ENCODE measurements at places on chromosomes 4 and X.

- peak; percentile 12 for DNase-seq
Observed at GRCh38 chrX:133323431-133323830, 91.9 kb downstream of the GPC4 start.

GRCh38 chrX:68199062-68199848 lies 234.0 kb downstream of the OPHN1 start:
- DNase-seq, result no peak

- no peak for DNase-seq
Observed at GRCh38 chrX:112688242-112688641, 8.5 kb upstream of the LHFPL1 start.

DNA sequence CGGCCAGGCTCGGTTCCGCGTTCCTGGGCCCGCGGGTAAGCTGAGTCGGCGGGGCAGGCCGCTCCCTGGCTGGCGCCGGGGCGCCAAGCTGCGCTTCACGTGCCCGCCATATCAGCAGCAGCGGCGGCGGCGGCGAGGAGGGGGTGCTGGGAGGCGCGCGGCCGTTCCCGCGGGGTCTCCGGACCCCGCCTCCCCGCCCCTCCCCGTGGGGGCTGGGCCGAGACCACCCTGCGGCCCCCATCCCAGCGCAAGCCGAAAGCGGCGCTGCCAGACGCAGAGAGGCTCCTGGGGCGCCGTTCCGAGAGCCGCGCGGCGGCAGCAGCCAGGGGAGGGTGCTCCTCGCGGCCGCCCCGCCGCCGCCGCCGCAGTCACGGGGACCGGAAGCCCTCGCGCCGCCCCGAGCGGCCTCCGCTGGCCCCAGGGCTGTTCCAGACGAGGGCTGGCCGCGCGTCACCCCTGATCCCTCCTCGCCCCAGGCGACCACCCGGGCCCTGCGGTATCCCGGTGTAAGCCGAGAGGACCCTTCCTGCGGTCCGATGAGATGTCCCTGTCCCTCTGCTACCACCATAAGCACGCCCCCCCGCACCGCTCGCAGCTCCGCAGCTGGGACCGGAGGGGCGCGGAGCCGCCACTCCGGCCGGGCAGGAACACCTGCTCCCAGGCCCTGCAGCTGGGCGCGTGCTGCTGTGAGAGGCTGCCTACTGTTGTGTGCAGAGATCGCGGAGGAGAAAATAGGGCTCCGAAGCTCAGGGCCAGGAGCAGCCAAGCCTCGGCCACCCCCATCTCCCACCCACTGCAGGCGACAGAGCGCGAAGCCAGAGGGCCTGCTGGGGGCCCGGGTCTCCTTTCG lies 7.5 kb upstream of the BCOR start:
- no peak for DNase-seq

- DNase-seq, result no peak
Observed at GRCh38 chrX:47169726-47170515, 23.7 kb upstream of the UBA1 start.

DNA sequence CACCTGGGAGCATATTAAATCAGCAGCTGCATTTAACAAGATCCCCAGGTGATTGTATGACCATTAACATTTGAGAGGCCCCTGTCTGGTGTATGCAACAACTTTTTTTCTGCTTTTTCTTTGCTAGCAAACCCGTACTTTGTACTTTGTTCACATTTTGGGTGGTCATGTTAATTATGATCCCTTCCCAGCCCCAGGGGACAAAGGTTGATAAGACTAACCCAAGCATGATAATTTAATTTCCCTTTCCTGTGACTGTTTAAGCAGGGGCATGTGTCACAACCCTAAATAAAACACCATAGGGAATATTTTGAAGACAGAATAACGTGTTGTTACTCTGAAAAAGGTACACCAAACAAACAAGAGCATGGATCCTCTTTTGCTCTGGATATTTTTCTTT lies 332.0 kb downstream of the PCDH18 start:
- no peak for DNase-seq

DNA sequence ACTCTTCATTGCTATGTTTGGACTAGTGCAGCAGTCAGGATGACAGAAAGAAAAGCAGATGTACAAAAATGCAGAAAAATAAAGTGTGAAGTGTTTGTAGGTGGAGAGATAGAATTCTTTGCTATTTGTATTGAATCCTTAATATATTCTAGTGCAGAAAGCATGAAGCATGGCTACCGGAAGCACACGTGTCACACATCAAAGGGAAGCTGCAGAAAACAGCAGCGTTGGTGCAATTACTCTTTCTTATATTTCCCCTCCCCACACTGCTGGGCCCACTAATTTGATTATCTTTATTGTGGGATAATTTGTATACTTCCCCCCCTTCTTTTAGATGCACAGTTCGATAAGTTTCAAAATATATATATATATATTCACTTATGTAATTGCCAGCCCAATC lies 35.9 kb upstream of the TAPT1 start:
- DNase-seq, result no peak

- DNase-seq, result no peak
Observed at GRCh38 chr4:176123710-176124407, 58.2 kb downstream of the WDR17 start.

GRCh38 chrX:112751076-112751475 lies 71.3 kb upstream of the LHFPL1 start:
- DNase-seq, result no peak

- DNase-seq, result no peak
Observed at GRCh38 chr4:134529629-134530028, 328.0 kb upstream of the PABPC4L start.

DNA sequence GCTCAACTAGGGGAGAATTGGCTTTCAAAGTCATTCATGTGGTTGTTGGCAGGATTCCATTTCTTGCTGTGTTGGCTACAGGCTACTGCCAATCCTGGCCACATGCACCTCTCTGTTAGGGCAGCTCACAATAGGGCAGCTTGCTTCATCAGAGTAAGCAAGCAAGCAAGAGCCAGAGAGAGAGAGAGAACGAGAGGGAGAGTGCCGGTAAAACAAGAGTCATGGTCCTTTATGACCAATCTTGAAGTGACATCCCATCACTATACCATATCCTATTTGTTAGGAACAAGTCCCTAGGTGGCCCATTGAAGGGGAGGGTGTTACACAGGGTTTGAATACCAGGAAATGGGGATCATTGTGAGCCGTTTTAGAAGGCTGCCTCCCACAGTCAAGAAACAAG lies 33.0 kb upstream of the TLR2 start:
- DNase-seq, result no peak

- DNase-seq, result no peak
Observed at GRCh38 chr4:76896048-76896447, 1.9 kb downstream of the SOWAHB start.

- DNase-seq, result no peak
Observed at GRCh38 chrX:136047969-136048368, 62.7 kb downstream of the SLC9A6 start.

DNA sequence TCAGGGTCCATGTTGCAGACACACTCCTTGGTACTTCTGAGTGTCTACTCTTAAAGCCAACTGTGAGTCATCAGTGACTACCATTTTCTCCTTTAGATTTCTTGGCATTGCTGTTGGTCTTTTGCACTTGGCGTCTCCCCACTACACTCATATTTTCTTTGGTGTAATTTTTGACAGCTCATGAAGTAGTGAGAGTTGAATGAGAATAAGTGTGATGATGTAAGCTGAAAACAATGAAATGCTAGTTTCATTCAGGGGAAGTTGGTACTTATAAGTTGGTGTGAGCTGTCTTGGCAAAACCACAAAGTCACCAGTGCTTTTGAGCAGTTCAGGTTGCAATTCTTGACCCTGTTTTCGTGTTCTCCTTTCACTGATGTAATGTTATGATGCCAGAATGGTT lies 142.9 kb upstream of the ARX start:
- peak; percentile 36 for DNase-seq
